Sciatic nerve (tissue), 2 donors: ENCODE measurements at places on chromosomes 7 and 10. TPM values are rescaled to one million over a fixed set of nuclear protein-coding genes. Genes with fewer than 3 reads are reported as not detected.

GRM3 gene
- total RNA-seq = not detected

- peak; percentile 25 for DNase-seq
Measured at GRCh38 chr10:131577786-131578471, 266.4 kb upstream of the TCERG1L start.

GRCh38 chr7:48298779-48299178 lies 127.5 kb downstream of the ABCA13 start:
- no peak for DNase-seq

FGFBP3 gene
- 6.0 TPM for total RNA-seq

- DNase-seq = no peak
Measured at GRCh38 chr10:3060481-3060889, 6.9 kb upstream of the PFKP start.

DNA sequence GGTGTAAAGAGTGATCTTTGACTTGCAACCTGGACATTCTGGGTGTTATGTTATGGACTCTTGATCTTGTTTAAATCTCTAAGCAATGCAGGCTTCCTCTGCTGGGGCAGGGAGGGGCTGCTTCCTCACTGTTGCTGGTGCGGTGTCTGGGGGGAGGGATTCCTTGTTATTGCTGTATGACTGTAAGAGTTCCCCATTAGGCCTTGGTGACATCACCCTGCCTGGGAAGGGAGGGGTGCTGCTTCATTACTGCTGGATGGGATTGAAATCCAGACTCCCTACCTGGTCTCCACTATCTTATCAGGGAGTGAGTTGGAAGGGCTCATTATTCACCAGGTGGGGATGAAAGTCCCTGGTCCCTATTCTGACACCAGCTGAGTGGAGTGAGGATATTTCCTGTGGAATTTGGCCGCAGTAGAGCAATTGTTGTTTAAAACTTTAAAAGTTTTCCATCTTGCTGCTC lies 8.8 kb downstream of the OGDH start:
- peak; percentile 64 for DNase-seq

GRCh38 chr10:5043716-5044115 lies 40.1 kb upstream of the AKR1C2 start:
- DNase-seq = no peak

- no peak for DNase-seq
Measured at GRCh38 chr7:103114576-103115008, 34.3 kb downstream of the NAPEPLD start.

DNA sequence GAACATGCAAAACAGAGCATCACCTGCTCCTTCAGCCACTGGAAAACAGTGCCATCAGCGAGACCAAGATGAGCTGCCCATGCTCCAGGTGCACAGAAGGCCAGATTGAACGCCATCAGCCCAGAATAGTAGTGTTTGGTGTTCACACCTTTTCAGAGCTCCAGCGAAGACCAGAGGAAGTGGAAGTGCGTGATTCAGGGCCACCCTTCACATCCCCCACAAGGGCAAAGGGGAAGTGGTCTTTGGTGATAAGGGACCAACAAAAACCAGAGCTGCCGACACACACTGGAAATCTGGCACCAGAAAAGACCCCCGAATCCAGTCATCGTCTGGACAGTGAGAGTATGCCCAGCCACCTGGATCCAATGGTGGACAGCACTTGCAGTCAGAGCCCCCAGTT lies 29.5 kb upstream of the TMEM72 start:
- DNase-seq = no peak

DNA sequence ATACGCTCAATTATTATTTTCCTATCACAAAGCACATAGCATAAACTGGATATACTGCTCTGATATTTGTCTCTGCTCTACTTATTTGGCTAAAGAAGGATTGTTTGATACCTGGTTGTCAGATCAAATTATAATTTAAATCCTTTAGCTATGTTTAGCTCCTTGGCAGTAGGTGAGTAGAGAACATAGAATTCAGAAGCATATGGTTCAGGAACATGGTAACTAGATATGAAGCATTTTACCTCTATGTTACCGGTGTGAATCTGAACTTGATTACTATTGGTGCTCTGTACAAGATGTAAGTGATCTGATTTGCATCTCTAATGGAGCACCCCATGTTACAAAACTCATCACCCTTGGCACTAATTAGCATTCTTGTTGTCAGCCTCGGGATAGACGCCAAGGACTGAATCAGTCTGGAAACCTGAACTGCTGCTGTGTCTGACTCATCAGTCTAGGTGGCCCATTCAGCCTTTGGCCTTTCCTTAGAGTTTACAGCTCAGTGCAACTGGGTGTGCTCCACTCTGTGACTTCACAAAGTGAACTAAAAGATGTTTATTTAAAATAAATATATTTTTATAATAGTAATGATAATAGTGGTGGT lies 12.3 kb upstream of the MYPN start:
- DNase-seq = no peak

AGAP5 gene
- 14.4 TPM for total RNA-seq

DNA sequence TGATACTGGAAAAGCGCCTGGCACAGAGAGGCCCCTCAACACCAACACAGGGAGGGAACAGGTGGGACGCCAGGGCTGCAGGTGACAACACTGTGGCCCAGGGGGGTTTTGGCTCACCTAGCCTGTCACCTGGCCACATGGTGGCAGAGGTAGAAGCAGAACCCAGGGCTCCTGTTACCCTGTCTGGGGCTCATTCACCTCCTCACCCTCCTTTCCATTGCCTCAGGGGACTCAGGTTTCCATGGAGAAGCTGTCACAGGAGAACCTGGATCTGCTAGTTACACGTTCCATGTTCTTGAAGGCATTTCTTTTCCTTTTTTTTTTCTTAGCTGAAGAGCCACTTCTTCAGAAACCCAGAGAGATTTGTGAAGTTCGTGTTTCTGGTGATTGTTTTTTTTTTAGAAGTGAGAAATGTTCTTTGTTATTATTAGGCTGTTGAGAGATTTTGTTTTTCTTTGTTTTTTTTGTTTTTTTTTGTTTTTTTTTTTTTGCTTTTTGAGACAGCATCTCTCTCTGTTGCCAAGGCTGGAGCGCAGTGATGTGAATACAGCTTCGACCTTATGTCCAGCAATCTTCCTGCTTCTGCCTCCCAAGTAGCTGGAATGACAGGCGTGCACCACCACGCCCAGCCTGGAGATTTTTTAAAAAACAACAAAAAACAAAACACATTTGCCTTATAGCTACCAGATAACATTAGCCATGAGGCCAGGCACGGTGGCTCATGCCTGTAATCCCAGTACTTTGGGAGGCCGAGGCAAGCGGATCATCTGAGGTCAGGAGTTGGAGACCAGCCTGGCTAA lies 16.0 kb downstream of the DENND2A start:
- no peak for DNase-seq

GRCh38 chr10:1104971-1105370 lies 48.8 kb downstream of the WDR37 start:
- DNase-seq = no peak

DNA sequence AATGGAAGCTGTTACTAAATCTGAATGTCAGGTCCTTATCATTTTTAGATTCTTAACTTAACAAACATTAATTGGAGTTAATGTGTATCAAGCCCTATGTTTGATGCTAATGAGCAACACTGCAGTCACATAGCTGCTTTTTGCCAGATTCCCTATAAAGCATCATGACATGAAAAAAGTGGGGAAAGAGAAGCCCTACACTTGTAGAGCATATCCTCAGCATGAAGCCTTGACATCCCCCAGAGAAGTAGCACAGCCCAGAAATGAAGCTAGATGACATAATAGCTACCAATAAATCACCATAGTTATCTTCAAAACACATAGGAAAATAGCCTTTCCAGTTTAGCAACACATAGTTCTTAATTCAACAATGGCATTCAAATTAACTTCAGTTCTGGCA lies 49.2 kb upstream of the CDK1 start:
- DNase-seq = no peak

- no peak for DNase-seq
Measured at GRCh38 chr7:6622134-6622710, 6.8 kb downstream of the ZNF853 start.

GRCh38 chr10:25059990-25060389 lies 43.6 kb downstream of the THNSL1 start:
- DNase-seq = peak; percentile 78

GRCh38 chr10:30857803-30858202 lies 173.9 kb downstream of the ZNF438 start:
- DNase-seq = peak; percentile 85

GRCh38 chr7:36633377-36633776 lies 90.9 kb downstream of the AOAH start:
- DNase-seq = no peak

DNA sequence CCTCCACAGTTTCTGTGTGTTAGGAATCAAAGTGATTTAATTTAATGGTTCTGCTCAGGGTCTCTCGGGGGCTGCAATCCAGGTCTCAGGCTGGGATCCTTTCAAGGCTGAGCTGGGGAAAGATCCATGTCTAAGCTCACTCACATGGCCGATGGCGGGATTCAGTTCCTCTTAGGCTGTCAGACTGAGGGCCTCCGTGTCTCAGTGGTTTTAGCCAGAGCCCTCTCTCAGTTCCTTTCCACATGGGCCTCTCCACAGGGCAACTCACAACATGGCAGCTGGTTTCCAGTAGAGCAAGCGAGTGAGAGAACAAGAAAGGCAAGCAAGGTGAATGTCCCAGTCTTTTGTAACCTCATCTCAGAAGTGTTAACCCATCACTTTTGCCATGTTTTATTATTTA lies 26.9 kb downstream of the CAV1 start:
- DNase-seq = no peak

TOMM7 gene
- 322 TPM for total RNA-seq

DNA sequence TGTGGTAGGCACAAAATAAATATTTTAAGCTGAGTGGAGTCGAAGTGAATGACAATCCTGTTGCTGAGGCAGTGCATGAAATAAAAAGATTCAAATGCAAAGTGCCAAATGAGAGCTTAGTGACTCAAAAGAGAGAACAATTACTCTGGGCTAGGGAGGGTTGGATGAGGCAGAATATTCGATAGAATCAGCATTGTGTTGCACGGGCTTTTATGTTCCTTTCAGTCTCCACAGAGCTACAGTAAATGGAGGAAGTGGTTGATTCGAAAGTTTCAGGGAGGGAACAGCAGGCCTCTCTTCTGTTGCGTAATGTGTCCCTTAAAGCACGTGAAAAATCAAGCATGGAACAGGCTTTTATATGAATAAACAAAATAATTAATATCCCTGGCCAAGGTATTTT lies 599.3 kb upstream of the CELF2 start:
- DNase-seq = no peak

GRCh38 chr7:27111751-27112277 lies 9.3 kb upstream of the HOXA2 start:
- DNase-seq = no peak

GDF2 gene
- not detected for total RNA-seq

UNCX gene
- not detected for total RNA-seq

GRCh38 chr7:3233301-3233700 lies 67.8 kb upstream of the SDK1 start:
- DNase-seq = no peak

DNA sequence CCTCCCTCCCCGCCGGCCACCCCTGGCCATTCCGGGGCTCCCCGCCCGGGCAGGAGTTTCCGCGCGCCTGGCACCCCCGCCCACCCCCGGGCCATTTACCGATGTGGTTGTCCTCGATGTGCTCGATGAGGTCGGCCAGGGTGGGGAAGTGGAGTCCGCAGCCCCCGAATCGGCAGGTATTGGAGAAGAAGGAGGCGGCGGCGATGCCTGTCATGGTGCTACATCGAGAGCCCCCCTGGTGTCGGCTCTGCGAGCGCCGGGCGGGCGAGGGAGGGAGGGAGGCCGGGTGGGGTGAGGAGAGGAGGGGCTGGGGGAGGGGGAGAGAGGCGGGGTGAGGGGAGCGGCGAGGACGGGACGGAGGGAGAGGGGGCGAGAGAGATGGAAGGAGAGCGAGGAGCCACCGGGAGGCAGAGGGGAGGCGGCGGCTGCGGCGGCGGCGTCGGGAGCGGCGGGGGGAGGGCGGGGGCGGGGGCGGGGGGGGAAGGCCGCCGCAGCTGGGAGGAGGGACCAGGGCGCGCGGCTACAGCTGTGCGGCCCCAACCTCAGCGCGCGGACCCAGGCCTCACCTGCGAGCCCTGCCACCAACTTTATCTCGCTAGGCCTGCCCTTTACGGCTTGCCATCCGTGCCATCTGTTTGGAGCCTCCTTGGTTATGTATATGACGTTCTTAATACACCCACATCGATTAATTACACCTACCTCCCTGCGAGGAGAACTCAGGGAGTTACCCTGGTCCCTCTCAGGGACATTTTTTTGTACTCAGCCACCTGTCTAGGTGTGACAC lies at the start of gene JAZF1:
Gene JAZF1, minus strand, starts transcription at position 432 of the 784 bp plus-strand sequence.
- DNase-seq = peak; percentile 79

- DNase-seq = no peak
Measured at GRCh38 chr10:102101152-102101551, 19.0 kb downstream of the LDB1 start.

DNA sequence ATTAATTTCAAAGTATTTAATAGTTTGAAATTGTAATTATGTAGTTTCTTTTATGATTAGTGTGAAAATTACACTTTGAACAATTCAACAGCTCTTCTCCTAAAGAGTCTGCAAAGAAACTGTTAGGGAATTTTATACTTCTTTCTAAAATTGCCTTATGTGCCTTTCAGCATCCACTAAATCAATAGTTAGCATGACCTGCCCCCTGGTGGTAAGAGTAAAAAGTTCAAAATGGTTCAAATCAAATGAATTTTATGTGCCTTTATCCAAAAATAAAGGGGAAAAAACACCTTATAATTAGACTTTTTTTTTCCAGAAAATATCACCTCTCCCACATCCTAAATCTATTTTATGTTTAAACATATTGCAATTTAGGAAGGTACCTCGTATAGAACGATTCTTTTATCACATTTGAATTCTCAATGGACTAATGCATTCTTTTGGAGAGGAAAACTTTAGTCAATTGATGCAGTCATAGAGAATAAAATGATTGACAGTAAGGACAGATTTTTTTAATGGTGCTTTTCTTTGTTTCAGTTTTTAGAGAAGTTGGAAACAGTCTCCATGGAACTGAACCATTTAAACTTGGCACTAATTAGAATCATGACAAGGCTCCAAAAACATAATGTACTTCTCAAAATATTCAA lies 163.7 kb downstream of the SEMA3D start:
- DNase-seq = no peak

- DNase-seq = no peak
Measured at GRCh38 chr7:98240961-98241673, 10.9 kb downstream of the TECPR1 start.
